Esophagus mucosa (tissue), 1 donor: ENCODE measurements at places on chromosomes 2 and 18. TPM values are rescaled to one million over a fixed set of nuclear protein-coding genes. Genes with fewer than 3 reads are reported as not detected.

Gene DNER
- 0.60 TPM for total RNA-seq

Gene INPP5D
- 6.2 TPM for total RNA-seq

Gene MAP3K20
- 21.3 TPM for total RNA-seq

Gene SH3RF3
- 0.68 TPM for total RNA-seq

Gene DHRS9
- 23.8 TPM for total RNA-seq

Gene ZNF2
- total RNA-seq: 1.6 TPM

Gene SLC39A6
- total RNA-seq: 24.0 TPM

Gene HRH4
- 0.28 TPM for total RNA-seq

Gene ELOA2
- total RNA-seq: not detected

Gene IL1F10
- total RNA-seq: not detected

Gene GALNT13
- 0.04 TPM for total RNA-seq

Gene UGT1A8
- total RNA-seq: 0.16 TPM

Gene PLA2R1
- total RNA-seq: 6.2 TPM

Gene NEU4
- total RNA-seq: not detected

Gene ZNF521
- 3.3 TPM for total RNA-seq

Gene HOXD13
- total RNA-seq: not detected

Gene ARL4C
- 15.5 TPM for total RNA-seq

Gene SERPINB4
- total RNA-seq: 418 TPM

Gene CD226
- 0.44 TPM for total RNA-seq

Gene REG1B
- not detected for total RNA-seq

Gene DES
- 29.3 TPM for total RNA-seq

Gene EML6
- 5.2 TPM for total RNA-seq

Gene ABCG5
- total RNA-seq: not detected

Gene MC2R
- not detected for total RNA-seq

Gene ANKRD29
- total RNA-seq: 11.2 TPM

Gene XRCC5
- total RNA-seq: 198 TPM

Gene MARS2
- 5.7 TPM for total RNA-seq

Gene TNFRSF11A
- total RNA-seq: 5.7 TPM

Gene GPR39
- total RNA-seq: 1.4 TPM

Gene CD207
- total RNA-seq: not detected

Gene ALK
- total RNA-seq: 0.04 TPM

Gene SEPTIN10
- 72.6 TPM for total RNA-seq

Gene NFATC1
- 1.8 TPM for total RNA-seq

Gene GALR1
- not detected for total RNA-seq

Gene LMAN1
- 36.1 TPM for total RNA-seq

Gene RND3
- total RNA-seq: 62.3 TPM

Gene NMUR1
- 0.08 TPM for total RNA-seq

Gene HJURP
- total RNA-seq: 9.4 TPM

Gene SPC25
- total RNA-seq: 6.0 TPM

Gene SPATA3
- total RNA-seq: not detected

Gene CYP26B1
- total RNA-seq: 1.9 TPM

Gene HAAO
- 4.1 TPM for total RNA-seq

Gene UBE2F
- total RNA-seq: 58.2 TPM

Gene ACKR3
- total RNA-seq: 6.3 TPM

Gene STARD7
- 66.1 TPM for total RNA-seq

Gene GTF2A1L
- not detected for total RNA-seq

Gene ITPRIPL1
- total RNA-seq: 1.8 TPM

Gene IL1A
- total RNA-seq: 9.4 TPM

Gene CDK15
- 0.12 TPM for total RNA-seq

Gene KIF1A
- total RNA-seq: 0.12 TPM

Gene CNRIP1
- total RNA-seq: 1.6 TPM

Gene IL1R1
- 19.1 TPM for total RNA-seq

Gene TDRD15
- total RNA-seq: not detected

Gene SLC14A1
- 0.52 TPM for total RNA-seq

Gene HOXD8
- 0.88 TPM for total RNA-seq

Gene UPP2
- not detected for total RNA-seq

Gene PLCD4
- total RNA-seq: 5.7 TPM
